Left lung (tissue), 14 donors: ENCODE measurements at places on chromosomes 1 and 21.

DNA sequence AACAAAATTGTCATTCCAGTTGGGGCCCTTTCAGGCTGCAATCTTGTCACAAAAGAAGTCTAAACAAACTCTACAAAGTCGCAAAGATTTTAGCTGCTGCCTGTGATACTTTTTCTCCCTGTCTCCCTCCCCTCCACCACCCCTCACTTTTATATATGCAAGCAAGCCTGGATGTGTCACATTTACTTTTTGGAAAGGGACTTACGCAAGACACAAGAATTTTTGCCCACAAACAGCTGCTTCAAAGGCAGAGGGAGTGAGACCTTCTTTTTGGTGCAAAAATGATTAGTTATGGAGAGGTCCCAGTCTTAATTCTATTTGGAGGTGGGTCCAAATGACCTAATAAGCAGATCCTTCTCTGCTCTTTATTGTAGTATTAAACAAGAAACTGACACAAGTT, 22.9 kb upstream of the RALGPS2 start:
- no peak for DNase-seq

GRCh38 chr1:214859647-214860046, 222.9 kb upstream of the KCNK2 start:
- no peak for DNase-seq

DNA sequence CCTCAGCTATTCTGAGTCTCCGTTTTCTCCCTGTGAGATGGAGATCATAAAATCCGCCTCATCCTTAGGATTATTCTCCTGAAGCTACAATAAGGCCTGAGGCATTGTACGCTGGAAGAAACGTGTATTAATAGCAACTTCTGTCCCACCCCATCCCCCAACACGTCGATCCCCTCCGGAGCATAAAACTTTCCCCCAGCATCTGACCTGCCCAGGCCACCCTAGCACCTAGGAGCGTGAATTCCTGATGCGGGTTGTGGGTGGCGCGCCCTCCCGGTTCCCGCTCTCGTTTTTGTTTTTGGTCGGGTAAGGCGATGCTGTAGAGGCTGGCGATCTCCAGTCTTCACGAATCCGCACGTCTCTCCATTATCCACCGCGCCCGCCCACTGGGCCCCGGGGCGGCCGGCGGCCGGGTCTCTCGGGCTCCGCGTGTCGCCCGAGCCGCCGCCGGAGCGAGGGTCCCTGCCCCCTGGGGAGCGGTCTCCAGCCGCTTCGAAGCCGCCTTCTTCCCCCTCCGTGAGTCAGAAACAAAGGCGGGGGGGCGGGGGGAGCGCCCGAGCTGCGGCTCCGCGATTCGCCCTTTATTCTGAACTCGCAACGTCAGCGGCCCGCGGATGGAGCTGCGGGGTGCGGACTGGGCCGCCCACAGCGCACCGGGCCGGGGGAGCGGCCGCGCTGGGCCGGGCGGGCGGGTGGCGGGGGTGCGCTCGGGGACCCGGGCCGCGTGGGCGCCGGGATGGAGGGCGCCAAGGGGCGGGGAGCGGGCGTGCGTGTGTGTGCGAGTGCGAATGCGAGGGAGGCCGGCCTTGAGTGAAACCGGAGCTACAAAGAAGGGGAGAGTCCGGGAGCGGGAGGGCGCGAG, at the start of gene PLEKHO1:
TSS of gene PLEKHO1 (plus strand) at position 646 of the 862 bp plus-strand sequence. CDS start 342 bp downstream, outside the sequence.
- DNase-seq: peak; percentile 88

GRCh38 chr21:45974073-45975019, 7.2 kb upstream of the COL6A1 start:
- peak; percentile 83 for DNase-seq

GRCh38 chr1:184152434-184152898, 100.9 kb downstream of the TSEN15 start:
- no peak for DNase-seq

DNA sequence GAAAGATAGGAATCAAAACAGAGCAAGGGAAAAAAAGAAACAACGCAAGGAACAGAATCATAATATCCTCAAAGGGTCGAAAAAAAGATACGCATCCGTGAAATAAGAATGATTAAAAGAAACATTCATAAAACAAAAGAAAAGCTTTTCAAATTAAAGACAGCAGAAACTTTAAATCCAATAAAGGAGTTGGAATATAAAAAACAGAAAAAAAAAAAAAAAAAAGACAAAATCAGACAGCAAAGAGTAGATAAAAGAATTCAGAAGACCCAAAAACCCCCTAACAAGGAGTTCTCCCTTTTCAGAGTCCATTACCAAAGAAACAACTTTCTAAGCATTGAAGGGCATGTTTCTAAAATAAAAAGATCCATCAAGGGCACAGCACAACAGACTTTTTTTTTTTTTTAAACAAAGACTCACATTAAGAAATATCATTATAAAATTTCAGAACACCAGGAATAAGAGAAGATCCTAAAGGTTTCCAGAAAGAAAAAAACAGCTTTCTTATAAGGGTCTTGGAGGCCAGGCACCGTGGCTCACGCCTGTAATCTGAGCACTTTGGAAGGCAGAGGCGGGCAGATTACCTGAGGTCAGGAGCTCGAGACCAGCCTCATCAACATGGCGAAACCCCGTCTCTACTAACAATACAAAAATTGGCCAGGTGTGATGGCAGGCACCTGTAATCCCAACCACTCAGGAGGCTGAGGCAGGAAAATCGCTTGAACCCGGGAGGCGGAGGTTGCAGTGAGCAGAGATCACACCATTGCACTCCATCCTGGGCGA, 44.7 kb downstream of the ENAH start:
- DNase-seq: no peak

DNA sequence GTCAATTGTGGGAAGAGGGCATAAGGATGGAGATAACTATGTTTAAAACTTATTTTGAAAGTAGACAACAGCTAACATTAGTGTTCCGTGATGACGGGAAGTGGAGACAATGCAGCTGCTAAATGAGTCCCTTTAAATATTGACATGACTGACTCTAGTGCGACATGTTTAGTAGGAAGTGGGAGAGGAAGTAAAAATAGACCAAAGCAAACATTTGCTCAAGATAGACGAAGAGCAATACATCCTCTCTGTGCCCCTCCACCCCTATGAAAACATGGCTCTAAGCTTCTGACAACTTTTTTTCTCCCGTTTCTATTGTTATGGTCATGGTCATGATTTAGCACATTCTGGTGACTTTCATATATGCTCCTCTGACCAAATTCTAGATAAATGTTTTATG, 60.0 kb upstream of the HMCN1 start:
- no peak for DNase-seq

DNA sequence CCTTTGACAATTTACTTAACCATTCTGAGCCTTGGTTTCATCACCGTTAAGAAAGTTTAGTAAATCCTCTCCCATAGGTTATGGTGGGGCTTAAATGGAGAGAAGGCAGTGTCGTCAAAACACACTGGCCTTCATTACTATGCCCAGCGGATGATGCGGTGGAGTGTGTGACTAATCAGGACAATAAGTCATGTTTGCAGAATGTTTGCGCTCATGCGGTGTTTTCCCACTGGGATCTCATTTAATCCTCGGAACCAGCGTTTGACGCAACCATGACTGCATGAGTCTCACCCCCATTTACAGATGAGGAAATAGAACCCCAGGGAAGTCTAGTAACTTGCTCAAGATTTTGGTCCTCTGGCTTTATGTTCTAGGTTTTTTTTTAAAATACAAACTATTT, 17.5 kb downstream of the SLC26A9 start:
- DNase-seq: no peak
